ENCODE measurements at places on chromosomes 12 and 14.

GRCh38 chr12:75727577-75727976 is 216.2 kb upstream of the KRR1 start:
- DNase-seq: no peak

- no peak for DNase-seq
Observed at GRCh38 chr14:58598804-58599525, 38.8 kb upstream of the DACT1 start.

DNA sequence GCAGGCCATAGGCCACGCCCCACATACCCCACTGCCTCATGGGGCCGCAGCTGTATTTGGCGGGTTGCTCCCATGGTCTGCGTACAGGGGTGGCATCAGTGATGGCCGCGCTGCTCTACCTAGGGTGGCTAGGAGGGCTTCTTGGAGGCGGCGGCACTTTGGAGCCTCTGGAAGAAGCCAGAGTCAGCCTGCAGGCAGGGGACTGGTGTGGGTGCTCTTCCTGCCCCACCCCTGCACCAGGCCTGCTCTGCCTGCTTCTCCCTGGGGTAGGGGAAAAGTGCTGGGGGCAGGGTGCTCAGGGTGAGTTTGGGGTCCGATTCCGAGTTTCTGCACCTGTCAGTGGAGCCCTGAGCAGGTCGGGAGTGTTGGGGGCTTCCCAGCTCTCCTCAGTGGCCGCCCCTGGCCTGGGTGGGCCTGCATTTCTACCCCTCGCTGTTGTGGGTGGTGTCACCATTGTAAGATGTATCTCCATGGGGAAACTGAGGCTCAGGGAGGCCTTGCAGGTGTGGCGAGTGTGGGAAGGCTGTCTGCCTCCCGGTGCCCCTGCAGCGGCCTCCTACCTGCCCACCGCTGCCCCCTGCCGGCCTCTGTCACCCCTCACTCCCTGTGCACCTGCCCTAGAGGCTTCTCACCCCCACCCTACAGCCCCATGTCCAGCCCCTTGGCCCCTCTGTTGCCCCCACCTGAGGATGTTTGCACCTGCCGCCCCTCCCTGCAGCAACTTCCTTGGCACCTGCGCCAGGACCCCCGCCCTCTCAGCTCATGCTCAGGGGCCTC is 5.5 kb downstream of the CEP170B start:
- DNase-seq: no peak

- DNase-seq: no peak
Observed at GRCh38 chr12:46948936-46949545, 123.2 kb upstream of the SLC38A4 start.

DNA sequence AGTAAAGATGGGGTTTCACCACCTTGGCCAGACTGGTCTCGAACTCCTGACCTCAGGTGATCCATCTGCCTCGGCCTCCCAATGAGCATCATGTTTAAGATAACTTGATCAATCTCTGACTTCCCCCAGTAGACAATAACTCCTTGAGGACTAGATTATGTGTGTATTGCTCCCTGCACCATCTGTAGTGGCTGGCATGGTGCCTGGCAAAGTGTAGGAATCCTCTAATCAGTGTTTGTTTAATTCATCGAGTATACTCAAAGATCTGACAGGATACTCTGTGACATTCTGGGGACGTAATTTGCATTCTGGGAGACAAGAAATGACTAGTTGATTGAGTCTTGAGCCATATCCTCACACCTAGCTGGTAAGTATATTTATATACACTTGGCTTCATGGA is 873.5 kb upstream of the TMEM132C start:
- no peak for DNase-seq

GRCh38 chr12:42172441-42173210 is 28.0 kb upstream of the GXYLT1 start:
- DNase-seq: no peak

GRCh38 chr12:108980831-108981618 is 39.8 kb downstream of the SVOP start:
- DNase-seq: no peak

- DNase-seq: no peak
Observed at GRCh38 chr12:123387508-123388176, 3.7 kb downstream of the KMT5A start.

- DNase-seq: no peak
Observed at GRCh38 chr12:123721245-123721644, 9.1 kb downstream of the ATP6V0A2 start.

- no peak for DNase-seq
Observed at GRCh38 chr14:101033446-101034165, 130.1 kb upstream of the RTL1 start.

GRCh38 chr14:58697266-58697929 is 59.6 kb downstream of the DACT1 start:
- DNase-seq: no peak

DNA sequence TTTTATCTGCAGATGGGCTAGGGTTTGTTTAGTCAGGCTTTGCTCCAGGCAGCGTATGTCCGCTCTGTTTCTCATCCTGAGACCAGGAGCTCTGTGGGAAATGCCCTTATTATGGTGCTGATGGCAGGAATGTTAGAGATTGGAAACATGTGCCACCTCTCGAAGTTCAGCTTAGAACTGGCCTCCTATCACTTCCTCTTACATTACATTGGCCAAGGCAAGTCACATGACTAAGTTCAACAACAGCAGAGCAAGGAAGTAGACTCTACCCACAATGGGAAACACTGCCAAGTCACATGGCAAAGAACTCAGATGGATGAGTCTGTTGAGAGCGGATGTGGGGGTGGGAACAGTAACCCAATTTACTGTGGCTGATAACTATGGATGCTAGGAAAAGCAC is 161.9 kb upstream of the WSCD2 start:
- DNase-seq: no peak

GRCh38 chr12:85058339-85058738 is 22.2 kb downstream of the LRRIQ1 start:
- no peak for DNase-seq

- DNase-seq: no peak
Observed at GRCh38 chr12:67621112-67621511, 27.4 kb upstream of the DYRK2 start.

DNA sequence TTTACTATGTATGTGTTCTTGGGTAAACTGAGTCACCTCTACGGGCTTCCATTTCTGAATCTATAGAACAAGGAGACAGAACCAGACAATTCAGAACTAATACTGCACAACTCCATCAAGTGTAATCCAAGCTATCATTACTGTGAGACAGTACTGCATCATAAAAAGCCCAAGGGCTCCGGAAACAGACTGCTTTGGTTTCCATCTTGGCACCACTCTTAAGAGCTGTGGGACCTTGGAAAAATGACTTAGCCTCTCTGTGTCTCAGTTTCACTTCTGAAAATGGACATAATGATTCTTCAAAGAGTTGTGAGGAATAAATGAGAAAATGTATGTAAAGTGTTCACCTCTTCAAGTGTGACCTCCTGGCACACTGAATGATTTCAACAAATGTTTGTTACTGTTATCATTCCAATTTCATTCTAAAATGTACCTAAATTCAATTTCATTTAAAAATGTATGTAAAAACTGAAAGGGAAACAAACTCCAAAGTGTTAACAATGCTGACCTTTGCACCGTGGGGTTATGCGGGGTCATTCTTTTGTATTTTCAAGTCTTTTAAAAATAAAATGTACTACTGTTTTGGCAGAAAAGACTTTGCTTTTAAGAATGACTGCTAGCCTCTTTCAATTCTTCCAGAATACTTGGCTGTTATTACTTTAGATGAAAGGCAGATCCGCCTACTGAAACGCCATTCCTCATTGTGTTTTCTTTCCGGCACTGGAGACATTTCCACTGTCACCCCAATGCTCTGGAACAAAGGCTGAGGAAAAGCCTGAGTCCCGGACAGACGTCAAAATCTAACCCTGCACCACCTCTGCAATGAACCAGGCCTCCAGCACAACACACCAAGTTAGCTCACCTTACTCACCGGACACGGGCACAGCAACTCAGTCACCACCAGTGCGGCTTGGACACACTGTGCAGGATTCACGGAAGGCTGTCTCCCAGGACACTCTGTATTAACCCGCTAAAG is 62.8 kb downstream of the TMCC3 start:
- DNase-seq: no peak

GRCh38 chr12:107660861-107661415 is 24.7 kb upstream of the PWP1 start:
- DNase-seq: no peak

- no peak for DNase-seq
Observed at GRCh38 chr12:14635776-14636175, 60.6 kb downstream of the GUCY2C start.

GRCh38 chr14:100587086-100587762 is at the start of gene BEGAIN:
TSS of gene BEGAIN (minus strand) at chr14:100587417. CDS start at chr14:100587290, 127 bp downstream.
- DNase-seq: no peak

- no peak for DNase-seq
Observed at GRCh38 chr14:79840831-79841230, 370.5 kb downstream of the DIO2 start.

DNA sequence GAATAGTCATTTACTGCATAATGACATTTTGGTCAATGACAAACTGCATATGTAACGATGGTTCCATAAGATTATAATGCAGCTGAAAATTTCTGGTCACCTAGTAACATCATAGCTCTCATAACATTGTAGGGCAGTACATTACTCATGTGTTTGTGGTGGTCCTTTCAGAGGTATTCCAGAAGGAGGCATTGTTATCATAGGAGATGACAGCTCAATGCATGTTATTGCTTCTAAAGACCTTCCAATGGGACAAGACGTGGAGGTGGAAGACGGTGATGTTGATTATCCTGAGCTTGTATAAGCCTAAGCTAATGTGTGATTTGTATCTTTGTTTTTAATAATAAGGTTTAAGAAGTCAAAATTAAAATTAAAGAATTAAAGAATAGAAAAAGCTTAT is 43.8 kb upstream of the TSPAN11 start:
- DNase-seq: no peak

Data from NCI-H1105 (cell line).